ENCODE measurements at places on chromosomes 3 and 15.

- DNase-seq: no peak
Measured at GRCh38 chr3:26596335-26596734, 26.2 kb upstream of the LRRC3B start.

DNA sequence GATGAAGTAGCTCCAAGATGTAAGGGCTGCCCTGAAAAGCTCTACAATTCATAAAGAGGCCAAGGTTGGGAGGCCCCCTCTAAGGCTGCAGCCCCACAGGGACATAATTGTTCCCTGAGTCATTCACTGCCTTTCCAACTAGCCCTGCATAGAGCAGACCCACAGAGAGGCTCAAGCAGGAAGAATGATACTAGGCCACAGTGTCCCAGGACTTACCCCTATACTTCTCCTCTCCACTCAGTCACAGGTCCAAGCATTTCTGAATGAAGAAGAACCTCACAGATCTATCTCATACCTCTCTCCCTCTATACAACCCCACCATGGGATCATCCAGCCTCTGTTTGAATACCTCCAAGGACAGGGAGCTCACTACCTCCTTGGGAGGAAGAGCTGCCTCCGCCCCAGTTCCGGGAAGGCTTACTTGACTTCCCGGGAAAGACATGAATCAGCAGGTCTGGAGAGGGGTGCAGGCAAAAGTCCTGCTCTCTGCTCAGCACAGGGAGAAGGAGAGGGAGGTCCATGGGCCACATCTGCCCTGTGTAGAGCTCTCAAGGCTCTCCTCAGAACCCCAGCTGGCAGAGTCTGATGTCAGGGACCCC, 6.9 kb upstream of the SKIC8 start:
- no peak for DNase-seq

DNA sequence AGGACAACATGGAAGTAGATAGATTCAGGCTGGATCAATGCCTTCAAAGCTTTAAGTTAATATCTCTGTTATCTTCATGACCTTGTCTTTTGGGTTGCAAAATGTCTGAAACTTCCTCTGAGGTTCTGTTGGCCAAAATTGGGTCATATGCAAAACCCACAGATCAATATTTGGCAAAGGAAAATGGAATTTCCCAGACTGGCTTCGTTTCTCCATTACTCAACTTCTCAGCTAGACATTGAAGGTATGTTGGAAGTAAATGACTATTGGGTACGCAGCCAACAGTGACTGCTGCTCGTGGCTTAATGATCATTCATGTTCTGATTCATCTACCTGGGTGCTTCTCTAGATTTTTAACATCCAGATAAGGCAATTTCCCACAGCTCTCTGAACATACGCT, 675.4 kb upstream of the SGO1 start:
- no peak for DNase-seq

DNA sequence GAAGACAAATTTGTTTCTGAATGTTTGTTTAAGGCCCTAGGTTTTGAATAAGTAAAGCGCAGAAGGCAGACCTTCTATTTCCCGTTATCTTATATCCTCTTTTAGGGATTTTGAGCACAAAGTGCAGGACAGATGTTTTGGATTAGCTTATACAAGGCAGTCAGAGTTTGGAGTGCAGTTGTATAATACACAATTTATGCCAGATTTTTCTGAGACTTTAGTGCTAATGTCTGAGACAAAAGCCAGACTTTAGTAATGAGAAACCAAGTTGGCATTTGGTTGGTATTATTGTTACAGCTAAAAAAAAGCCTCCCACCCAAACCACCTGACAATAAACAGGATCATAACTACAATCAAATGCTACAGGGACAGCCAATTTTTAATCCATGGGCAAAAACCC, 309.9 kb upstream of the SATB1 start:
- no peak for DNase-seq

DNA sequence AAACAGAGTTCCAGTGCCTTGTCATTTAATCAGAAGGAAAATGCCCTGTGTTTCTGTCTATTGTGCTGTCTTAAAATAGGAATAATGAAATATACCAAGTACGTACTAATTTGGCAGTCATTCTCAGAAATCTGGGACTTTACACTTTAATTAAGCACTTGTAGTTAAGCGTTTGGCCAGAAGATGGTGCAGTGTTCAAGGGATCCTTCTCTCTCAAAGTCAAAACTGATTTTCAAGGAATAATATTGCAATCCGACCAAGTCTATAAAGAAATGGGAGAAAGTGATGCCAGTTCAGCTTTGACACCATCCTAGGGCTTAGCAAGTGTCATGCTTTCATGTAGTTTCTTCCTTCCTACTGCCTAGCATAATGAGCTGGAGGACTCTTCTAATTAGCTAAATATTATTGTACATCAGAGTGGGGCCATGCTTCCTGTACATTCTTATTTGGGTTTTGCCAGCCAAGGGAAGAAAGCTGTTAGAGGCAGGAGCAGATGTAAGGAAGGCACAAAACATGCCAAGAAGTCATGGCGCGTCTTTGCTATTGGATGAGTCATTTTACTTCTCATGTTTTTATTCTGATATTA, 64.8 kb downstream of the SAMMSON start:
- DNase-seq: peak; percentile 18

DNA sequence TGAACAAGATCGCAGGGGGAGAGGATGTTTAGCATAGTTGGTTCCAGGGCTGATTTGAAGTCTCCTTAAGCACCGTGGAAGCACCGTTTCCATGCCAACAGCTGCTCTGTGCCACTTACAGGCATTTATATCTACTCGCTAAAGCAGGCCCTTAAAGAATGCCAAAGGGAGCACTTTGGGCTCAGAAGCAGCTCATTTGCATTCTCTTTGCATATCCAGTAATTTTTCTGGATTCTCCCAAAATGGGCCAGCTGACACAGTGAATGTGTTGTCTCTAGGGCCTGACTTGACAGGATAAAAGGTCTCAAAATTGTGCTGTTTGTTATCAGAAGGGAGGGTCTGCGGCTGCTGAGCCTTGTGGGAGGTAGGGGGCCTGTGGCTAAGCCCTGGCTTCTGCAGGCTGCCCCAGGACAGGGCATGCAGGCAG, 138.6 kb downstream of the FBLN2 start:
- peak; percentile 45 for DNase-seq

- peak; percentile 5 for DNase-seq
Measured at GRCh38 chr3:8317661-8318649, 183.7 kb upstream of the LMCD1 start.

DNA sequence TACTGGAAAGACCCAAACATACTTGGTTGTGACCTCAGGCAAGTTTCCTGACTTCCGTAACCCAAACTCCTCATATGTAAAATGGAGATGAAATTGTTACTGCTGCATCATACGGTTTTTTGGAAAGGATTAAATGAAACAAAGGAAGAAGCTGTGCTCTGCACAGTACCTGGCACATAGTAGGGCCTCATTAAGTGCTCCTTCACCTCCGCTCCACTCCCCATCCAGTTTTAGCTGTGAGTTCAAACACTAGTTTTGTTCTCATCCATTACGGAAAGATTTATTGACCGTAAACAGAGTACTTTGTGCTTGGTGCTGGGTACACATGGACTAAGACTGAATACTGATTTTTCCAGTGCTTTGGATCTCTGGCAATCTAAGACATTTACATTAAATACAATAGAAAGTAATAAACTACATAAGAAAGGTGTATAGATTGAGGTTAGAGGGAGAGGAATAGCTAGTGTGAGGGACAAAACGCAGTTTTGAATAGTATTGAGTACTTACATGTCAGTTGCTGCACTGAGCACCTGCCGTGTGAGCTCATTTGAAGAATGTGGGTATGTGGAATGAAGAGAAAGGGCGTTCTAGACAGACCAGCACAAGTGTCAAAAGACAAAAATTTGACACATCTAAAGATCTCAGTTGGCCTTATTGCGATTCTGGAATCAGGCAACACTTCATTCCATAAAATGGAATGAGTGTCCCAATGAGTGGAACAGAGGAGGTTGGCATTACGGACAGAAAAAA, 594 bp upstream of the ICE2 start:
- no peak for DNase-seq

GRCh38 chr3:169181666-169182065, 481.8 kb downstream of the MECOM start:
- no peak for DNase-seq
